ENCODE measurements at places on chromosomes 3 and 15.

GRCh38 chr3:190446573-190447279 is 3.0 kb downstream of the TMEM207 start:
- peaks cover 31% of the 10 kb centered on the region for H3K4me1 ChIP-seq
- H3K36me3 ChIP-seq, result no peaks in the 10 kb centered on the region
- peaks cover 2% of the 10 kb centered on the region for H3K27me3 ChIP-seq
- H3K27ac ChIP-seq, result no peak overlapping the region

DNA sequence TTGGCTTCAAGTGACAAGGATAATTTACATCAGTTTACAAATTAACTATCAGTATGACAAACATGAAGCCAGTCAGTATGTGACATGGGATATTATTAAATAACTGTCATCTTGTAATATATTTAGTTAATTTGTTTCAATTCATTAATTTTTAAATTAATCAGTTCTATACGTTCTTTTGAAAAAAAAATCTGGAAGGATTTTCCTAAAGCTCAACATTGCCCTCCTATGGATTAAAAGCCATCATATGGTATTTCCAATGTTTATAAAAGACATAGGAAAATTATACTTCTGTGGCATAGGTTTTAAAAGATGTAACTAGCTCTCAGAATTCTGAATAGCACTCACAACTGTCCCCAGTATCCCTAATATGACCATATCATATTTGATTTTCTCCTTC is 134.4 kb downstream of the PLOD2 start:
- peaks cover 5% of the 10 kb centered on the region for H3K4me1 ChIP-seq
- H3K4me3 ChIP-seq, result no peak overlapping the region
- H3K27ac ChIP-seq, result no peak overlapping the region
- H3K36me3 ChIP-seq, result peaks cover 20% of the 10 kb centered on the region
- H3K27me3 ChIP-seq, result 0 out of 2 replicates have a peak, but pooled peaks cover 2% of the 10 kb centered on the region
- no peak for DNase-seq

DNA sequence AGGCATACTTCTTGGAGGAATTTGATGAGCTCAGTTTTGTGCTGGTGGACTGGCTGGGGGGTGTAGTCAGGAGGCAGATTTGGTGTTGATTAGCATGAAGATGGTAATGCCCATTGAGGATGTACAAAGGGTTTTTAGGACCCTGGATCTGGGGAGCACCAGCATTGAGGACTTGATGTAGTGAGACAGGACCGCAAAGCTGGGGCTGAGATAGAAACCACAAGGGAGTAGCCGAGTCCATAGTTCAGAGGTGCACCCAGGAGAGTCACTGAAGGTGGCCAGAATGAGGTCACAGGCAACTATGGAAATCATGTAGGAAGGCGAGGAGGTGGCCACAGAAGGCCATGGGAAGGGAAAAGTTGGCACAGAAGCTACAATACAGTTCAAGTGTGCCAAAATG is 2.7 kb upstream of the CDC25A start:
- H3K4me3 ChIP-seq, result no peak overlapping the region
- H3K4me1 ChIP-seq, result peaks cover 18% of the 10 kb centered on the region
- H3K27me3 ChIP-seq, result no peaks in the 10 kb centered on the region
- no peak for DNase-seq
- no peak overlapping the region for H3K27ac ChIP-seq

- DNase-seq, result no peak
- H3K4me3 ChIP-seq, result no peak overlapping the region
- H3K27me3 ChIP-seq, result no peaks in the 10 kb centered on the region
- H3K36me3 ChIP-seq, result peaks cover 17% of the 10 kb centered on the region
- H3K27ac ChIP-seq, result peak overlapping the region; percentile 76
Measured at GRCh38 chr3:122365073-122365472, 18.0 kb downstream of the MIX23 start.

- H3K36me3 ChIP-seq, result no peaks in the 10 kb centered on the region
- no peak overlapping the region for H3K27ac ChIP-seq
- no peaks in the 10 kb centered on the region for H3K27me3 ChIP-seq
- H3K4me1 ChIP-seq, result no peaks in the 10 kb centered on the region
- no peak overlapping the region for H3K4me3 ChIP-seq
Measured at GRCh38 chr3:116083683-116084082, 361.6 kb downstream of the LSAMP start.

- H3K36me3 ChIP-seq, result no peaks in the 10 kb centered on the region
- no peak for DNase-seq
- H3K27ac ChIP-seq, result no peak overlapping the region
- peaks cover 7% of the 10 kb centered on the region for H3K4me1 ChIP-seq
- peaks cover 5% of the 10 kb centered on the region for H3K27me3 ChIP-seq
- no peak overlapping the region for H3K4me3 ChIP-seq
Measured at GRCh38 chr15:57758560-57758959, 52.0 kb downstream of the POLR2M start.

GRCh38 chr15:39149636-39150150 is 431.2 kb upstream of the THBS1 start:
- no peak for DNase-seq
- H3K27me3 ChIP-seq, result no peaks in the 10 kb centered on the region
- no peaks in the 10 kb centered on the region for H3K36me3 ChIP-seq
- no peak overlapping the region for H3K4me3 ChIP-seq

- H3K27ac ChIP-seq, result no peak overlapping the region
- peak overlapping the region; percentile 12 for H3K4me3 ChIP-seq
- H3K4me1 ChIP-seq, result 0 out of 2 replicates have a peak, but pooled peaks cover 8% of the 10 kb centered on the region
- H3K36me3 ChIP-seq, result no peaks in the 10 kb centered on the region
- DNase-seq, result peak; percentile 64
Measured at GRCh38 chr15:65916664-65917406, 47.5 kb downstream of the RAB11A start.

DNA sequence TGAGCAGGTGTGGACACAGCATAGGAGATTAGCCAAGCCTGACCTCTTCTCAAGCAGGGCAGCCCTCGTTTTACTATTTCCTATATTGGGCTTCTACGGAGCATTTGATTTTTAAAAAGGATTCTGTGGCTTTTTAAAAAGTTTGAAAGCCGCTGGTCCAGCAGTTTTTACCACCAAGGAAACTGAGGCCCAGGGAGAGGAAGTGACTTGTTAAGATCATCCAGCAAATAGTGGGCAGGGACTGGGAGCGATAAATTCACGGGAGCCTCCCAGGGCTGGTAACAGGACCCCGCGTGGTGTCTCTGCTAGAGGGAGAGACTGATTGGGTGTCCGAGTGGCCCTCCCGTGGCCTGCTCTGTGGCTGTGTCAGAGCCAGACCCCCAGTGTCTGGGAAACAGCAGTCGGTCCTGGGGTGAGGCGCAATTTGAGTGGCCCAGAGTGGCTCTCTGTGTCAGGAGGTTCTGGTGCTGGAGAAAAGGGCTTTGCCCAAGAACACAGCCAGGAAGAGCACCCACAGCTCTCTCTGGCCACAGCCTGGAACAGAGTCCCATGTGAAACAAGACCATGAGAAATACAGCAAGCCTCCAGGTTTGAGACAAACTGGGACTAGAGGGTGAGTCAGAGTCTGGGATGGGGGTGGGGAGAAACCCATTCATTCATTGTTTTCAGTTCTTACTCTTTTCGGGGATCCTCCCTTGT is 4.2 kb downstream of the FURIN start:
- peaks cover 47% of the 10 kb centered on the region for H3K4me1 ChIP-seq
- peak; percentile 75 for DNase-seq
- H3K4me3 ChIP-seq, result peak overlapping the region; percentile 87
- peaks cover 3% of the 10 kb centered on the region for H3K27me3 ChIP-seq
- no peaks in the 10 kb centered on the region for H3K36me3 ChIP-seq

DNA sequence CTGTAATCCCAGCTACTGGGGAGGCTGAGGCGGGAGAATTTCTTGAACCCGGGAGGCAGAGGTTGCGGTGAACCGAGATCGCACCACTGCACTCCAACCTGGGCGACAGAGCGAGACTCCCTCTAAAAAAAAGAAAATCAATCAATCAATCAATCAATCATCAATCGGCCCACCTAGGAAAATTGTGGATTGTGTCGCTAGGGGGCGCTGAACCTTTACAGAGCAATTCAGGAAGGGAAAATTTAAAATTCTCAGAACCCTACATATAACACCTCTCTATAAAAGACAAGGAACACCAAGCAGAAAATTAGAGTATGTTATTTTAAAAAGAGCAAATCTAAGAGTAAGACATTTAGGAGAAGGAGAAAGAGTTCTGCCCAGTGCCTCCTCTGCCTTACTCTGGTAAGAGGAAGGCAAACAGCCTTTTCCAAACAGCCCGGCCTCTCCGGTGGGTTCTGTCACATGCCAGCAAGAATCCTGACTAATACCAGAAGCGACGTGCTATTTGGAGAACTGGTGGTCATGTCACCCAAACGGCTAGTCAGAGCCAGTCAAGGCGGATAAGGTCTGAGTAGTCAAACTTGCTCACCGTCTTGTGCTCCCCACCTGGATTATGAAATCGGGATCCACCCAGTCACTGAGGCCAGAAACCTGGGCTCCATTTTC is 22.3 kb upstream of the SMCO1 start:
- no peaks in the 10 kb centered on the region for H3K4me1 ChIP-seq
- H3K27me3 ChIP-seq, result peaks cover 6% of the 10 kb centered on the region
- H3K27ac ChIP-seq, result no peak overlapping the region
- H3K36me3 ChIP-seq, result no peaks in the 10 kb centered on the region
- no peak for DNase-seq

- H3K27ac ChIP-seq, result peak overlapping the region; percentile 74
- H3K36me3 ChIP-seq, result no peaks in the 10 kb centered on the region
- H3K4me1 ChIP-seq, result peaks cover 43% of the 10 kb centered on the region
- H3K27me3 ChIP-seq, result no peaks in the 10 kb centered on the region
- peak; percentile 5 for DNase-seq
- peak overlapping the region; percentile 94 for H3K4me3 ChIP-seq
Measured at GRCh38 chr3:72848703-72849081, 447 bp upstream of the SHQ1 start.

GRCh38 chr3:11479221-11479620 is 164.5 kb downstream of the VGLL4 start:
- peaks cover 37% of the 10 kb centered on the region for H3K4me1 ChIP-seq
- no peak for DNase-seq
- peak overlapping the region; percentile 54 for H3K27ac ChIP-seq
- H3K27me3 ChIP-seq, result peaks cover 3% of the 10 kb centered on the region
- H3K4me3 ChIP-seq, result no peak overlapping the region
- H3K36me3 ChIP-seq, result no peaks in the 10 kb centered on the region

GRCh38 chr3:11560746-11561145 is 83.0 kb downstream of the VGLL4 start:
- no peak for DNase-seq
- peak overlapping the region; percentile 87 for H3K27ac ChIP-seq
- H3K4me3 ChIP-seq, result no peak overlapping the region
- peaks cover 51% of the 10 kb centered on the region for H3K4me1 ChIP-seq
- H3K36me3 ChIP-seq, result peaks cover 44% of the 10 kb centered on the region

- H3K27ac ChIP-seq, result no peak overlapping the region
- no peak for DNase-seq
- no peaks in the 10 kb centered on the region for H3K4me1 ChIP-seq
Measured at GRCh38 chr3:60023189-60023588, 973.4 kb upstream of the CFAP20DC start.

DNA sequence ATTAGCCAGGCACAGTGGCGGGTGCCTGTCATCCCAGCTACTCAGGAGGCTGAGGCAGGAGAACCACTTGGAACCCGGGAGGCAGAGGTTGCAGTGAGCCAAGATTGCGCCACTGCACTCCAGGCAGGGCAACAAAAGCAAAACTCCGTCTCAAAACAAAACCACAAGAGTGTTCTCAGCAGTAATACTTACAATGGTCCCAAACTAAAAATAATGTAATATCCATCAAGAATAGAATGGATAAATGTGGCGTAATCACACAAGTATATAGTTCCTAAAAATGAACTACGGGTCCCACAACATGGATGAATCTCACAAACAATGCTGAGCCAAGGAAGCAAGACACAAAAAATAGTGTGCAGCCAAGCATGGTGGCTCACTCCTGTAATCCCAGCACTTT is 39.2 kb downstream of the STAG1 start:
- H3K4me1 ChIP-seq, result no peaks in the 10 kb centered on the region
- no peaks in the 10 kb centered on the region for H3K27me3 ChIP-seq
- no peak overlapping the region for H3K4me3 ChIP-seq
- H3K36me3 ChIP-seq, result peaks cover 13% of the 10 kb centered on the region
- DNase-seq, result no peak

Measured in HFFc6 (cell line).